A549 treated with ZK216348 at 1 μM for 4 hours (cell line): ENCODE measurements at places on chromosomes 1 and 21. TPM values are rescaled to one million over a fixed set of nuclear protein-coding genes. Genes with fewer than 3 reads are reported as not detected.

The NMNAT2 gene
- total RNA-seq: 0.42 to 1.5 TPM (median 0.62 TPM) in 5 replicates

The IFI44L gene
- total RNA-seq: 0.02 to 0.05 TPM in 2 of 5 replicates, not detected in the others

The LEPR gene
- total RNA-seq: 1.9 to 3.5 TPM (median 2.7 TPM) in 5 replicates

The KRTAP21-3 gene
- not detected in 5 replicates for total RNA-seq

The MEX3A gene
- 0.83 to 3.8 TPM (median 2.2 TPM) in 5 replicates for total RNA-seq

The PTPRC gene
- total RNA-seq: not detected in 5 replicates

The PCP4L1 gene
- total RNA-seq: 0.11 TPM in 1 of 5 replicates, not detected in the others

The PTTG1IP gene
- total RNA-seq: 87.3 to 105 TPM (median 98.5 TPM) in 5 replicates

The SPRR2D gene
- not detected in 5 replicates for total RNA-seq

The BARHL2 gene
- total RNA-seq: not detected in 5 replicates

The TMEM269 gene
- total RNA-seq: 0.08 to 0.13 TPM (median 0.12 TPM) in 5 replicates

The DDAH1 gene
- 4.4 to 8.5 TPM (median 8.0 TPM) in 5 replicates for total RNA-seq

The OR2L13 gene
- total RNA-seq: not detected in 5 replicates

The ACTL8 gene
- total RNA-seq: 1.3 to 1.9 TPM (median 1.6 TPM) in 5 replicates

The MYOG gene
- total RNA-seq: not detected in 5 replicates

The SYCP1 gene
- total RNA-seq: not detected in 5 replicates

The RGS1 gene
- total RNA-seq: not detected in 5 replicates
